PC-9 (cell line): ENCODE measurements at places on chromosomes 1 and 21. TPM values are rescaled to one million over a fixed set of nuclear protein-coding genes. Genes with fewer than 3 reads are reported as not detected.

DNA sequence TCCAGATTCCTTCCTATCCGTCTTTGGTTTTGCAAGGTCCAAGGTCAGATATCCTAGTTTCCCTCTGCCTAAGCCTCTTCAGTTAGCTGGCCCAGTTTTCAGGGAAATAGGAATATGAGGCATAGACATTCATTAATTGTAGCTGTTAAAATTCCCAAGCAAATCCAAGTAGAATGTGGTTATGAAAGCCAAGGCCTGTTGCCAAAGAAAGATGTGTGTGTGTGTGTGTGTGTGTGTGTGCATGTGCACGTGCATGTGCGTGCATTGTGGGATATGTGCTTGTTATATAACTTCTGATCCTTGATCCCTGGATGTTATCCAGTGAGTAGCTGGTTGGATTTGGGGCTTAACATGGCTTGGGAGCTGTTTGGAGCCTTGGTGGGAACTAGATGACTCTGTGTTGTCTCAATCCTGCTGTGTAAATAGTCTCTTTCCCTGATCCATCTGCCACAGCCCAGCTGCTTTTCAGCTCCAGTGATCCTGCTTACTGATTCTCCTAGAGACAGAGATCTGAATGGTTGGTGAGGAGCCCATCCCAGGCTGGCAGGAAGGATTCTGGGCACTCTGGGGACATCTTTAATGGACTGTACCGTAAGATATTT is 70.6 kb upstream of the GCLM start:
- DNase-seq = no peak

DNA sequence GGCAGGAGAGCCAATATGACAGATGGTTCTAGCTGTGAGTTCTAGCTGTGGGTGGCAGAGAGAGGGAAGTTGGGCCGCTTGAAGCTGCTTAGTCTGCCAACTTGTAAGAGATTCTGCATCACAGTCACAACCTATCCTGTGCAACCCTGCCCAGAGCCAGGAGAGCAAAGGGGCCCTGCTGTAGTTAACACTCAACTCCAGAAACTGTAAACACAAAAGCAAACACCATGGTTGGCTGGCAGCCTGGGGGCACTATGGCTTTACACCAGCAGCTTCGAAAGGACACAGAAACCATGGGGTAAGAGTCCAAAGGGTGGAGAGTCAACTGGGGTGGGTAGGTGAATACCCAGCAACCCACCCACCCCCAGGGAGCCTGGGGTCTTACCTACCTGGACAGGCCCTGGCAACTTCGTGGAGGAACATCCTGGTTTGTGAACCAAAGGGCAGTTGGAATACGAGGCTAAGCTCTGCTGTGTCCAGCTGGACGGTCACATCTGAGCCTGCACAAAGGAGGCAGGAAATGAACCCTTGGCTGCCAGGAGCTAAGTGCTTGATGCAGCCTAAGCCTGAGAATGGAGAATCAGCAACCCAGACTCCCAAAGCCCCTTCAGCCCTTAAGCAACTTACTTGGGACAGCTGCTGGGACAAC is 6.4 kb downstream of the INPP5B start:
- DNase-seq = no peak

DNA sequence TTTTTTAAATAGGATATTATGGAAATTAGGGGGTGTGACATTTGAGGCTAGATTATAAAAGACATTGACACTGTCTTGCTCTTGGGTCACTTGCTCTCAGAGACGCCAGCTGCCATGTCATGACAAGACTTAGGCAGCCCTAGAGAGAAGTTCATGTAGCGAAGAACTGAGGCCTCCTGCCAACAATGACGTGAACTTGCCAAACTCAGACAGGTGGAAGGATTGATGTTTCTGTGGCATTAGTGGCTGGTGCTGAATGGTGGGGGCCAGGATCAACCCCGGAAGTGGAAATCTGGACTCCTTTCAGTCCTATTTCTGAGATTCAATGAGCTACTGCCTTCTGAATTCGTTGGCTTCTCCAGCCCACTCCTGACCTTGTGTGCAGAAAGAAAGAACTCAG is 14.7 kb downstream of the NCF2 start:
- DNase-seq = no peak

GRCh38 chr1:151920149-151920548 is 10.8 kb upstream of the THEM4 start:
- DNase-seq = no peak

- DNase-seq = no peak
These were observed 324.0 kb upstream of the VAMP3 start for GRCh38 chr1:7447093-7447492.

- DNase-seq = no peak
These were observed 9.2 kb downstream of the PDXK start for GRCh38 chr21:43728154-43728466.

GRCh38 chr1:164360265-164360664 is 198.7 kb upstream of the PBX1 start:
- DNase-seq = no peak

GRCh38 chr1:7769673-7770412 is 1.3 kb upstream of the VAMP3 start:
- DNase-seq = no peak

DNA sequence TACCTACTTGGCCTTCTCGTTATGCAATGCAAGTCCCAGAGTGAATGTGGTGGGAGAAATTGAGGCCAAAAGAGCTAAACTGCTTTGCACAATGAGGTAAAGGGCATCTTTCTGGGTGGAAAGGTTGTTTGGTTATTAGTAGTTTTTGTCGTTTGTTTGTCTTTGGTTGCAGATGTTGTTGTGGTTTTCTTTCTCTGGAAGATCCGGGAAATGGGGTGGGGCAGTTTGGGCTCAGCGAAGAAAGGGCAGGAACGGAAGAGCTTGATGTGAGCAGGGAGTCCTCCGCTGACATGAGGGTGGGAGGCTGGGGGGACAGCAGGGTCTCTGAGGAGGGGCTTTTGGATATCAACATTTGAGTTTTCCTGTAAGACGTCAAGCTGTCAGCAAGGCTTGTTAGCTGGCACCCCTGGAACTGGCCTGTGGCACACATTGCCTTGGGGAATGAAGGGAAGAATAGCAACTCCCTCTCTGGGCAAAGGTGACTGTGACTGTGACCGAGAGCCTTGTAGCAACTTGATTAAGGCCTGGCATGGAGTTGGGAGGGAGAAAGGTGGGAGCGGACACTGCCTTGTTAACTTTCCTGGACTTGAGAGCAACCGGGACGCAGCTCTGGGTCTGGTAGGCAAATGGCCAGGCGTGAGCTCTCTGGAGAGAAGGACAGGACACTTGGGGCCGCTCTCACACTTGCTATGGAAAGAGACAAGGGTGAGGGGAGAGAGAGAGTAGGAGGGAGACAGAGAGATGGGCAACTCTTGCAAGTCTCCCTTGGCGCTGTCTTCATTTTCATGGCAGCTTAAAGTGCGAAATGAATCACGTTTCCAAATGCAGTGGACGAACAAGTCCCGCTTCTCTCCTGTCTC is 15.4 kb upstream of the OPRD1 start:
- no peak for DNase-seq

DNA sequence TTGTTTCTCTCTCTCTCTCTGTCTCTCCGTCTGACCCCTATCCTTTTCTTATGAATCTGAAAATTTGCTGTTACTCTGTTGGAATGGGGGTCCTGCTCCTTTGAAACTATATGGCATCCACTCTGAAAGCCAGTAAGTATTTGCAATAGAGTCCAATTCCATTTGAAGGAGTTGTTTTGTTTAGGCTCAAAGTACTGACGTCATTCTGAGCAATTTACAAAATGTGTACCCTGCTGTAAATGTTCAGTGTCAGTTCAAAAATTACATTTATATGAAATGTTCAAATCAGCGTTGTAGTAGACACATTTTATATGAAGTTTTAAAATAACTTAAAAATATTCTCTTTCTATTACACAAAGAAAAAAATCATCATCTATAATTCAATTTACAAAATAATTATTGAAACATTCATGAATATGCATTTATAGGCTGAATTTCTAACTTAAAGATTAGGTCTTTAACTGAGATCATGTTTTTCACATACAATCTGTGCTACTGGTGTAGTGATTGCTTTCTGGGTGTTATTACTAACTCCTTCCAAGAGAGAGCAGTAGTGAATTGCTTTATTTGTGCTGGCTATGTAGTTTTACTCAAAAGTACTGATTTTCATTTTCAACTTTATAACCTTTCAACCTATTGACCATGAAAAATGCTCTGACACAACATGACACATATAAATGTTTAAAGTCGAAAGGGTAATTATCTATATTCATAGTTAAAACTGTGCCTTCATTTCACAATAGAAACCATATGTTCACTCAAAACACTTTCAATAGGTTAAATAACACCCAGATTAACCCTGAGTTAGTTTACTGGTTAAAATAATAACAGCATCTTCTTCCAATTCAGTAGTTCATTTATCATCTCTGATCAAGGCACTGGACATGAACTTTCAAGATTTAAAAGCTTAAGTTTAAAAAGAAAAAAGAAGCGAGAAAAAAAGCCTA is 253.1 kb upstream of the ADGRL4 start:
- DNase-seq = no peak

GRCh38 chr1:206979379-206980043 is 9.3 kb upstream of the FCAMR start:
- DNase-seq = no peak

DNA sequence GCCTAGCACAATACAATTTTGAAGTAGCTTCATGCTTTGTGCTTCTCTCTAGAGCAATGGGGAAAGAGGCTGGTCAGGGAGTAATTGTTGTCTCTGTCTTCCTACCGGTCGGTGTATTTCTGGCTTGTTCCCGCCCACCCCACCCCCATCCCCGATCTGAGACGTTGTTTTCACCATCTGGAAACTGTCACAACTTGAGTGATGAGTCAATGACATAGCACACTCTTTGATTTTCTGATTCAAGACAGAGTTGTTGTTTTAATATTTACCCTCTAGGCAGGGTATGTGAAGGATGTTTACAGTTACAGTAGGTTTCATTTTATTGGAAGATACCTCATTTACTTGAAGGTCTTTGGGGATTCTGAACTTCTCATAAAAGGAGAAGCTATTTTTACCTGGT is 7.0 kb downstream of the IL12RB2 start:
- DNase-seq = no peak

GRCh38 chr1:58065520-58065919 is 481.0 kb downstream of the OMA1 start:
- DNase-seq = no peak

DNA sequence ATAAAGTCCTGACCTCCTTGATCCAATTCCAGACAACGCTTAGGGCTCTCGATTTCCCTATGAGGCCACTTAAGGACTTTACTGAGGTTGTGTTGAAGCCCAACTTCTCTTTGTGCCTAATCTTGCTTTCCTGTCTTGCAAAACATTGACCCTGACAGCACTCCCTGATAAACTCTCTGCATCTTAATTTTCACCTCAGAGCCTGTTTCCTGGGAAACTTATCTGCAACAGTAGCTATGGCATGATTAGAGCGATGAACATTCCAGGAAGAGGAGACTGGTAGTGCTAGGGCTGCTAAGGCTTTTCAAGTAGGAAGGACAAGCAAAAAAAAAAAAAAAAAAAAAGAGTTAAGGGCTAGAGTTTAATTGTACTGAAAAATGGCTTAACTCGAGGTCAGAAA is 118.9 kb downstream of the RGS21 start:
- DNase-seq = no peak

Gene ZYG11A
- 9.7 and 11.5 TPM in 2 replicates for total RNA-seq

Gene KRTAP12-2
- total RNA-seq = not detected in 2 replicates

Gene ST6GALNAC5
- 0.24 and 0.85 TPM in 2 replicates for total RNA-seq

Gene BECN2
- 0.30 and 0.37 TPM in 2 replicates for total RNA-seq

Gene FABP3
- total RNA-seq = not detected in 2 replicates

Gene FNBP1L
- 34.1 and 34.3 TPM in 2 replicates for total RNA-seq

Gene LEFTY2
- total RNA-seq = not detected in 2 replicates

Gene CYYR1
- total RNA-seq = not detected in 2 replicates

Gene PTGER3
- 0.08 and 0.13 TPM in 2 replicates for total RNA-seq

Gene SPRR1A
- total RNA-seq = not detected in 2 replicates

Gene OR10J5
- total RNA-seq = not detected in 2 replicates
